ENCODE measurements at places on chromosomes 12 and 14.

DNA sequence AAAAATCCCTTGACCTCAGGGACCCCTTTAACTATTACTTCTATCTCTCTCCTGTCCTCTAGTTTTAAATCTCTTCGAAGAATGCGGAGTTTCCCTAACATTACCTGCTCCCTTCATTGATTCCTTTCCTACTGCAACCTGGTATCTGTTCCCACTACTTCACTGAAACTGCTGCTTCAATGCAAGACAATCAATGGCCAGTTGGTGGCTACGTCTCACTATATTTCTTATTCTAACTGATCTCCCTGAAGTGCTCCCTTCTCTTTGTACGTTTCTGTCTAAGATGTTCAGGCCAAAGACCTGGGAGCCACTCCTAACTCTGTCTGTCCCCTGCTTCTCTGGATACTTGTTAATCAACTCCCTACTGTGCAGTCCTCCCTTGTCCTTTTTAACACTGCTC is 10.3 kb upstream of the KCNA1 start:
- no peak for DNase-seq

- no peak for DNase-seq
These were observed 14.3 kb upstream of the IFI27L2 start for GRCh38 chr14:94143711-94144110.

GRCh38 chr12:130448044-130448821 is 110.5 kb downstream of the PIWIL1 start:
- no peak for DNase-seq

- no peak for DNase-seq
These were observed 317.6 kb downstream of the ALG10 start for GRCh38 chr12:34339922-34340321.

GRCh38 chr12:123886931-123887582 is 85.6 kb downstream of the CCDC92 start:
- DNase-seq = no peak

- no peak for DNase-seq
These were observed 987.7 kb downstream of the GALC start for GRCh38 chr14:87005280-87005679.

- no peak for DNase-seq
These were observed 35.5 kb downstream of the CIT start for GRCh38 chr12:119841433-119842210.

DNA sequence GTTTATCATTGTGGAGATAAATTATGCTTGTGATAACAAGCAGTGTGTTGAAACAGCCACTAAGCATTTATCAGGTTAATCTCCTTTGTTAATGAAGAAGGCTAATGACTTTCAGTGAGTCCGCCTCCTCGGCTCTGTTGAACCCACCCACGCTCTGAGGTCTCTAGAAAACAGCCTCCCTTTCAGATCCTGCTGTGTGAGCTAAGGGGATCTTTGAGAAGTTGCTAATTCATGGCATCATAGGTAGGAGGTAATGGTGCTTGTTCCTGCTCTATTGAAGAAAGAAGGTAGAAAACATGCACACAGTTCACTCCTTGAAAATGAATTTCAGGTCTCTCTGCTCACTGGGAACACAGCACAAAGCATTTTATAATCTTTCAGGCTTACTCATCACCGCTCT is 483.9 kb downstream of the AACS start:
- DNase-seq = no peak

DNA sequence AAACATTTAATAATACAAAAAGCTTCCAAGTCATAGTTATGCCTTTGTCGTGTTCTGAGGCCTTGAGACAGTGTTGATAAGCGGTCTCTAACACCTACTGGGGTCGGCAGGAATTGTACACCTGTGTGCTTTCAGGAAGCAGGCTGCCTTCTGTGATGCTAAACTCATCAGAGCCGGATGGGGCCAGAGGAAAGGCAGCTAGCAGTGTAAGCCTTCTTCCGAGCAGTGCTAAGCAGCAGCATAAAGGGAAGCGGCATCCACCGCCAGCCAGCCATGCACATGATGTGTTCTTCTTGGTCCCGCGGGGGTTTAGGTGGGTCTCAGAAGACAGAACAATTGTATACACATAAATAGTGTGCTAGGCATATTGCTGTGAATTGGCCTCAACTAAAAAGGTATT is 159.3 kb downstream of the SLC15A4 start:
- no peak for DNase-seq

- DNase-seq = no peak
These were observed 1037.8 kb downstream of the BCL11B start for GRCh38 chr14:98234208-98234607.

GRCh38 chr12:19547271-19547671 is 108.0 kb downstream of the AEBP2 start:
- DNase-seq = no peak

Measured in HuH-7.5 (cell line).